ENCODE measurements at places on chromosomes 1 and 21.

GRCh38 chr1:27126391-27126790, 28.5 kb downstream of the SLC9A1 start:
- no peak for DNase-seq

GRCh38 chr1:55893155-55893554, 678.0 kb upstream of the USP24 start:
- no peak for DNase-seq

DNA sequence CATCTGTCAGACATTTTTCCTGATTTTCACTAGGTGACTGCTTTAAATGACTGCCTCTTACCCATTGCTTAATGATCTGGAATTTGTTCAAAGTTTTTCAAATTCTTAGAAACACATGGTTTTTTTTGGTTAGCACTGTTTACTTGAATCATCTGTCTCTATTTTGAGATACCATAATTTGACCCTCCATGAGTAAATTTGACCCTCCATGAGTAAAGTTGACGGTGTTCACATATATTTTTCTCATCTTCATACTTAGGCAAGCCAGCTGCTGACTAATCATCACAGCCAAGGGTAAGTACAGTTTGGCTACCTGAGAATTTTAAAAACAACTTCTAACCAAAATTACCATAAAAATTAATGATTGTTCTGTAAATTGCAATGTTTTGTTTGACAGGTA, 586.5 kb downstream of the PTBP2 start:
- no peak for DNase-seq

DNA sequence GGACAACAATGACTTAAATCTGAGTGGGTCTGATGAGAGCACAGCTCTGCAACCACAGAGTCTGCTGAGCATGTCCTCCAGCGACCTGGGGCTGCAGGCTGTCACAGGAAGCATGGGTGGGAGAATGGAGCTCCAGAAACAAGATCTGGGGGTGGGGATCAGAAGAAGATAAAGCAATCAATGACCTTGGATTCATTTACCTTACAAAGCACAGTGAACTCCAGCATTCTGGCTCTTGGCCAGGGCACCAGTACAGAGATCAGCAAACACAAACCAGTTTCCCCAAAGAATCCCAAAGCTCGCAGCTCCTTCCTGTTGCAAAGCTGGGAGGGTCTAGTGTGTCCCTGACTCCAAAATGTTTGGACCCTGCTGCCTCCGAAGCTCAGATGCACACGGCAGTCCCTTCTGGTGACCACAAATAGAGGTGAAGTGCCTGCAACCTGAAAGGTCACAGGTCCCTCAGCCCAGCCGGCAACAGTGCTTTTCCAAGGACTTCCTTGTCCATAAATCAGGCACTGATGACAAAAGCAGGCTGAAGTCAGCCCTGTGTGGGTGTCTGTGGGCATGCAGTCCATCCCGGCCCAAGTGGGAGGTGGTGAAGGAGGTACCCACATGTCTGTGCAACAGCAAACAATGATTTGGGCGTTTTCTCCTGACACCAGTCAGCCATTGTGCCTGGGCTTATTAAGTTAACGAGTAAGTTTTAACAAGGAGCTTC, 76.1 kb downstream of the SH3BGR start:
- DNase-seq = no peak

DNA sequence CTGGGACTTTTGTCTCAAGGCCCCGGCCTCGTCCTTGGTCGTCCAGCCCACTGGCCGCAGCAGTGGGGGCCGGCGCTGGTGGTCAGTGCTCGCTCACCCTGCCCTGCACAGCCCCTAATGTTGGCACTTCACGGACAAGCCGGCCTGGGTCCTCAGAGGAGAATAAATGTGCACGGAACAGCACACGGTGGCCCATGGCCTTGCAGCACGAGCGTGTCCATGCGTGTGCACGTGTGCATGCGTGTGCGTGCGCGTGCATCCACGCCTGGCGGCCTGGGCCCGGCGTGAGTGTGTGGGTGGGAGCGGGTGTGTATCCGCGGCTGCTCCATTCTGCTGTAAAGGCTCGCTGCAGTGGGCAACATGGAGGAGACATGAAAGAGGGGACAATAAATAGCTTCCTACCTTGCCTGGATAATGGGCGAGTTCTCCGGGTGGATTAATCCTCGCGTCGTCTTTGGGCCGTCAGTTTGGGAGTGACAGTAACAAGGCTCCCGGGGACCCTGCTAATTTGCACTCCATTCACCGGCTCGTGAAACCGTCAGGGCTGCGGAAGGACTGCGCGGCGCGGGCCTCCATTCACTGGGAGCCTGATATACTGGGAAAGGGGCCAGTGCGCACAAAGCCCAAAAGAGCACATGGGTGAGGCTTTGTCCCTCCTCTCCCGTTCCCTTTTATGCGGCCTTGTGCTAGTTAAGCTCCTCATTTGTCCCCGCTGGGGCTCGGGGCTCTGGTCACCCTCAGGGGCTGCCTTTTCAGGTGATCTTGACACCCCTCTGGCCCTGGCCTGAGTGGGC, 142.8 kb downstream of the PRDM16 start:
- DNase-seq = no peak

DNA sequence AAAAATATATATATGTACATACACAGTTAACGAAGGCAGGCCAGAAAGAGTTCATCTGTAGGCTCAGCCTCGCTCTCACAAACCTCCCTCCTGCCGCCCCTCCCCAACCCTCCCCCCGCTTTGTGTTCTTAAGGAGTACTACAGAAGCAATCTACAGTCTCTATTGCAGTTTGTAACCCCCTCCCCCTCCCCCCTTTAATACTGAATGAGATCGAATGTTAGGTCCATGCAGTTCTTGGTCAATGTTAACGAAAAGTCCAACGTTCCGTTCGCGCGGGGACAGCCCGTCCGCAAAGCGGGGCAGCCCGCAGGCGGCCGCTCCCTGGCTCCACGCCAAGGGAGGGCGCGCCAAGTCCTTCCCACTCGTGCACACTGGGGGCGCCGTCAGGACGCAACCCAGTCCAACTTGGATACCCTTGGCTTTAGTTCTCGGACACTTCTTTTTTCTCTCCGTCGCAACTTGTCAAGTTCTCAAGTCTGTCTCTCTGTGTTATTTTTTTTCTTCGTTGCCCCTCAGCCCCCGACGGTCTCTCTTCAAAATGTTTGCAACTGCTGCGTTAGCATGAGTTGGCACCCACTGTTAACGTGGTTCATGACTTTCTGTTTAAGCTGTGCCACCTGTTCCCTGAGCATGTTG, 2.2 kb downstream of the JUN start:
- DNase-seq = peak; percentile 42

GRCh38 chr1:9730096-9730901, 78.8 kb downstream of the PIK3CD start:
- no peak for DNase-seq

DNA sequence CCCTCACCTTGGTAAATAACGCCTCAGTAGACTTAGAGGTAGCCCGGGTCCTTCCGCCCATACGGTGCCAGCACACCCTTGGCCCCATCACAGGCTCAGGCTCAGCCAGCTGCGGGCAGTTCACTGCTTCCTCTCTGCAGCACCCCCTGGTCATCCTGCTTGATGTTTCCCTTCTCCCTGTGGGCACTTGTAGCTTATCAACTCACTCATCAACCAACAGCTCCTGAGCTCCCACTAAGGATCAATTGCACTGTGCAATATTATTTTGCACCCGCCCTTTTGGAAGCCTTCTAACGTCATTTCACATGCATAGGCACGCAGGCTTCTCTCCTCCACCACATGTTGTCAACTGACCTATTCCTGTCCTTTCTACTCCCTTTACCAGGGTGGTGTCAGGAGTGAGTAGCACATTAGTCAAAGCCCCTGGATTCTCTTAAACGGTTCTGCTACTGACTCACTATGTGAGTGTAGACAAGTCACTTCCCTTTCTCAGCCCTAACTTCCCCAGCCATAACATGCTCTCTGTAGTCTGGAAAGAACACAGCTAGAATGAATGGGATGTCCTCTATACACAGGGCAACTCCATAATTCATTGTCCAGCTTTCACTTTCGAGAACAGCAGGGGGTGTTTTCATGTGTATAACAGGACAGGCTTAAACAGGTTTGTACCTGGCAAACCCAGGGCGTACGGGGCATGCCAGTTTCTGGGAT, 47.1 kb upstream of the IRF2BP2 start:
- peak; percentile 41 for DNase-seq

DNA sequence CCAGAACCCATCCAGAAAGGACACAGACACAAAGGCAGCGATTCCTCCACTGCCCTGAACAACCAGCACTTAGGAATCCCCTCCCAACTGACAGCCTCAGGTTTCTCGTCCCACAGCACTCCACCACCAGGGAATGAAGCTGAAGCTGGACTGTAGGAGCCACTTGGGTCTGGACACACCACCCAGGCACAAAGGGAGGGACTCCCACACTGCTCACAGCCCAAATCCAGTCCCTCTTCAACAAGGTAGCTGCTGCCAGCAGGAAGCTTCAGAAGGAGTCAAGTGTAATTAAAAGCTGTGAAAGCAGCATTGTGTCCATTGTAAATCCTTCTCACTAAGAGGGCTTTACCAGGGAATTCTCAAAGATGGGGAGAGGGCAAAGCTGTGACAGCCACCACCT, 29.0 kb downstream of the LMX1A start:
- DNase-seq = no peak

GRCh38 chr1:187631381-187631675, 802.6 kb downstream of the PLA2G4A start:
- no peak for DNase-seq

DNA sequence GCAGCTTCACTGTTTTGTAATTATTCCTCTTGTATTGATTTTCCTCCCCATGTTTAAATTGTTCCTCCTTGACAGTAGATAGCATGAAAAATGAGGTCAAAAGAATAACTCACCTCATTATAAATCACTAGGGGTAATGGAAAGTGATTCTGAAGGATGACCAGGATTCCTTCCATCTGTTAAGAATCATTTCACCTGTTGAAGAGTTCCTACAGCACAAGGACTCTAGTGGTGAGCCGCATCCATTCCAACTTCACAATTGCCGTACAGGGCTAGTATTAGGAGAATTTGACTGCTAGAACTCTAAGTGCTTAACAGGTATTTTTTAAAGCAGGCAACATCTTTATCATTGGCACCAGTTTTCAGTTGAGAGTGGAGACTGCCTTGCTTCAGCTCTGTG, 13.7 kb downstream of the PPP1R12B start:
- DNase-seq = no peak

- no peak for DNase-seq
Observed at GRCh38 chr1:150210091-150210490, 25.8 kb downstream of the ANP32E start.

DNA sequence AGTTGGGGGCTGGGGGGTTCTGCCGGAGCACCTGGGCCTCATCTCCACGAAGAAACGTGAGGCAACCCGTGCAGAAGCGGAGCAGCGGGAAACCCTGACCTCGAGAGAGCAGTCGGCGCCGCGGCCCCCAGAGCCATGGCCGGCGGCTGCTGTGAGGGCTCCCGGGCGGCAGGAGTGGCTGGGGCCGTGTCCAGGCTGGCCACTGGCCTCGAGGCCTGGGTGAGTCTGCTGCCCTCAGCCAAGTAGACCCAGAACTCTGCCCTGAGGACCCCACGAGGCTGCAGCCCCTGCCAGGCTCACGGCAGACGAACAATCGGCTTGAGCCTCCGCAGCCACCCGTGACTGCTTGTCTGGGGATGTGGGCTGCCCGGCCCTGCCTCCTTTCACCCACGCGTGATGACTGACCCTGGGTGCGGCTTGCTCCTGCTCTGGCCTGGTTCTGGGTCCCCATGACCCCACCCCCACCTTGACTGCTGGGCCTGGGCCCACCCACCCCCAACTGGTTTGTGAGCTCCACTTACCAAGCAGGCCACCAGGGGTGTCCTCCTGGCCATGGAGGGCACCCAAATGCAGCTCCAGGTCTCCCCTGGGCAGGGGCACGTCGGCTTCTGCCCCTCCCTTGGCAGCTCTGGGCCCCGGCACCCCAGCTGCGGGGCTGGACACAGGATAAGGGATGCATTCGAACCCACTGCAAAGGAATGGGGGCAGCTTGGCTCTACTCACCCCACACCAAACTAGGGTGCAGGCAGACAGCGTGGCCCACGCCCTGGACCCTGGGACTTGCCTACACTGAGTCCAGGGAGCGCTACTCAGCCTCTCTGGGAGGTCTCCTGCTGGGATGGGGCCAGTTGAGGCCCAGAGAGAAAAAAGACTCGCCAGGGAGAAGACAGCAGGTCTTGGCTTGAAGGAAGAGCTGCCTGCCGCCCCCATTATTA, 34.2 kb downstream of the MORN1 start:
- no peak for DNase-seq

DNA sequence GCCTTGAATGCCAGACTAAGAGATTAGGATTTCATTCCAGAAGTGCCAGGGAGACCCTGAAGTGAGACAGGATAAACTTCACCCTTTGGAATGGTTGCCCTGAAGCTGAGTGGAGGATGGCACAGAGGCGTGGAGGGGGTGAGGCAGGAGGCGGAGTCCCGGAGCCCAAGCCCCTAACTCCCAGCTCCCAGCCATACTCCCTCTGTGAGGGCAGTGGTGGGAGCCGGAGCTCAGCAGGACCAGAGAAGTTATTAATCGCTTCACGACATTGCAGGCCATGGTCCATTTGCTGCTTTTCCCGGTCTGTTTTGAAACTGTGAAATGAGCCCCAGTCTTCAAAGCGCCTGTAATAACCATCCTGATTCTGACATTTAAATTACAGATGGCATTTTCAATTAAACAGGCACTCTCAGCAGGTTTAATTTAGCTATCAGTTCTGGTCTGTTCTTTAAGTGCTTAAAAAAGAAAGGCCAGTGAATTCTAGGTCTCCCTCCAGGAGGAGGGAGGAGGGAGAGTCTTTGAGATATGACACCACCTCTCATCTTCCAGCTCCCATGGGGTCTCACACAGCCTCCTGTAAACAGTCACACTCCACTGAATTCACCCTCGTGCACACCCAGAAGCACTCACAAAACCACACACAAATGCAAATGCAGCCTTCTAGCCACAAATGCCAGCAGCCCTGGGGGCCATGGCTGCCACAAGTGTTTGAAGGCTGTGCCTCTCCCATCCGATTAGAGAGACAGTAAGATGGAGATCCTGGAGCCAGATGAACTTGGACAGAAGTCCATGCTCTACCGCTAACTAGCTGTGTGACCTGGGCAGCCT, 19.6 kb downstream of the FBXO2 start:
- DNase-seq = no peak

DNA sequence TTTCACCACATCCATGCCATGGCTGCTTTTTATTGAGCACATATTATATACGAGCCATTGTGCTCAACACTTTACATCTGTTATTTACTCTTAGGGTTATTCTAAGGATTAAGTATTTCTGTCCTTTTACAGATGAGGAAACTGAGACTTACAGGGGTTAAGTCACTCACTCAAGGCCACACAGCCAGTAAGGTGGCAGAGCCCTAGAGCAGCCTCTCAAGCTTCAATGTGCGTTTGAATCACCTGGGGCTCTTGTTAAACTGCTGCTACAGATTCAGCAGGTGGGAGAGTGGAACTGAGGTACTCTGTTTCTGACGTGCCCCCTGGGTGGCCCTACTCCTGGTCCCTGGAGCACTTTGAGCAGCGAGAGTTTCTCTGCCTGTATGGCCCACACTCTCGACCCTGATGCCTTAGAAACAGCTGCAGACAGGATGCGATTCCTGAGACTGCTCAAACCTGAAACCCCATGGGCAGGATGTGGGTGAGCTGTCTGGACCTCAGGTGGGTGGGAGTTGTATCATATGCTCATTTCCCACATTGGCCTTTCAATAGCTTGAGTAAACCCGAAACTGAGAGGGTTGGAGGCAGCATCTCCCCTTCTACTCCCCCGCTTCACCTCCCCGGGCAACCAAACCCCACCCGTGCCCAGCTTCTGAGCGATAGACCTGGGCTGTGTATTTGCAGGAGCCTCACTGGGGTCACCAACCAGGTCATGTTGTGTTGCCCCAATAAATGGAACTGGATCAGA, 59.3 kb downstream of the MAN1C1 start:
- DNase-seq = peak; percentile 88

GRCh38 chr1:44036409-44037139, 5.3 kb upstream of the SLC6A9 start:
- DNase-seq = peak; percentile 78
